Femur (tissue), 1 donor: ENCODE measurements at places on chromosomes 11 and 22.

- peak; percentile 36 for DNase-seq
Observed at GRCh38 chr11:113690619-113691569, 15.2 kb downstream of the TMPRSS5 start.

DNA sequence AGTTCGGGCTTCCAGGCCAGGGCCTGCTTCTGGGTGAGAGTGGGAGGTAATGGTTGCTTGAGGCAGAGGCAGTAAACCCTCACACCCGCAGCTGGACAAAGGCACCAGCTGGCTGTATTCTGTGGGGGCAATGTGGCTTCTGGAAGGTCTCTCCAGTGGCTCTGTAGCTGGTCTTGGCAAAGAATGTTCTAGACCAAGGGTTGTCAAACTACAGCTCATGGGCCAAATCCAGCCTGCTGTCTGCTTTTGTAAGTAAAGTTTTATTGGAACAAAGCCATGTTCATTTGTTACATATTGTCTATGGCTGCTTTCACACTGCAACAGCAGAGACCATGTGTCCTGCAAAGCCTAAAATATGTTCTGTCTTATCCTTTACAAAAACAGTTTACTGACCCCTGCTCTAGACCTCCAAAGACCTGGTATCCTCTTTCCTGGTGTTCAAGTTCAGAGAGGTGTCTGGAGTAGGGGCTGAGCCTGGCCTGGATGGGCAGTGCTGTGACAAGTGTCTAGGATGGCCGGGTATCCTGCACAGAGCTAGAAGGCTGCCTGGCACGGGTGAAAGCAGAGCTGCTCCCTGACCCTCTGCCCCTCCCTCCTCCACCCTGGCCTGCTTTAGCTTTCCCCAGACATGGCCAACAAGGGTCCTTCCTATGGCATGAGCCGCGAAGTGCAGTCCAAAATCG is 3.4 kb downstream of the TAGLN start:
- DNase-seq, result no peak

- DNase-seq, result peak; percentile 58
Observed at GRCh38 chr11:44140372-44140771, 44.9 kb downstream of the EXT2 start.

DNA sequence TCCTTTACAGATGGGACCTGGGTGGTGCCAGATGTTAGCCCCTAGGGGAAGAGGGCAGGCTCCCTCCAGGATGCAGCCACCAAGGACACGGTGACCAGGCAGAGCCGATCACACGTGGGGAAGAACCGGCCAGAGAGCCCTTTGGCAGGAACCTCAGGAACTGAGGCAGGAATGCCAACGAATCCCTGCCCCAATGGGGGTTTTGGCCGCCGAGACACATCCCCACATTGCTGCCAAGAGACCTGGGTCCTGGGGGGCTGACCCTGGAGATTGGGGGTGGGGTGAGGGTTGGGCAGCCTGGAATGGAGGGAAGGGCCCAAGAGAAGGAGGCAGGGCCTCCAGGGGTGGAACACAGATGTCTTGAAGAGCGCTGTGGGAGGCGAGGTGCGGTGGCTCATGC is 28.7 kb upstream of the LMO1 start:
- DNase-seq, result no peak

DNA sequence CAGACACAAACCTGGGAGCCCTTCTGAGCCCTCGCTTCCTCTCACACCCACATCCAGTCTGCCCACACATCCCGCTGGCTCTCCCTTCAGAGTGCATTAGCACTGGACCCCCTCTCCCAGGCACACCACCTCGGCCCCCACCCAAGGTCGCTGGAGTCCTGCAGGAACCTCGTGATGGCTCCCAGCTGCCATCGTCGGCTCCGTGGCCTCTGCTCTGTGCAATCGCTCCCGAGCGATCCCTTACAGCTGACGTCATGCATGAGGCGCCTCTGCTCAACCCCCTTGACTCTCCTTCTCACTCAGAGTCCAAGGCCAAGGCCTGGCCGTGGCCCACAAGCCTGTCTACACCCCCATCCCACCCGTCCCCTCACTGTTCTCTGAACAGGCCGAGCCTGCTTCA is 183.9 kb downstream of the EFCAB6 start:
- DNase-seq, result no peak

DNA sequence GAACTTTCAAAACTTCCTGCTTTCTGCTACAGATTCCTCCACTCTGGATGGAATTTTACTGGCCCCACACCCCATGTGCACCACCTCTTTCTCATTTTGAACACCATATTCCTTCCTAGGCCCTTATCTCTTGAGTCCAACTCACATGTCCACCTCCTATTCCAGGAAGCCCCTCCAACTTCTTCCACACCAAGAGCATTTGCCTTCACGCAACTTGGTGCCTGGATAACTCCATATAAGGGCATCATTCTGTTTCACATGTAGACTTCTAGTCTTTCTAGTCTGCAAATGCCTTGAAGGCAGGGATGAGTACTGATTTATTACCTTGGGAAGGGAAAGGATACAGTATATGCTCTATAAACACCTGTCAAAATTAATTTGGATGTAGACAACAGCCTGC is 17.5 kb downstream of the GAB2 start:
- no peak for DNase-seq

DNA sequence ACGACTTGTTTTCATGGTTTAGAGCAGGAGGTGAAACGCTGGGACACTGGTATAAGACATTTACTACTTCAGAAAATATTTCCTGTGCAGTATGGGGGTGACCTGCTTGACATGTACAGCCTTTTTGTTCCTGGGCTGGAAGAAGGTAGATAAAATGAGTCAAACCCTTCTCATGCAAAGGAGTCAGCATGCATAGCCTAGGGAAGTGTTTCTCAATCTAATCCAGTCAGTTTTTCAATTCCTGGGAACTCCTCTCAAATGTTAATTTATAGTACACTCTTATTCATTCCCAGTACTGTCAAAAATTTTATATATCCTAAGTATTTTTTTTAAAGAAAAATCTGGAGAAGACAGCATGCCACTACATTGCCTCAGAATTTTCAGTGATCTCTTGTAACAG is 154.7 kb upstream of the GUCY1A2 start:
- no peak for DNase-seq

- no peak for DNase-seq
Observed at GRCh38 chr11:87819151-87819550, 356.1 kb downstream of the RAB38 start.

DNA sequence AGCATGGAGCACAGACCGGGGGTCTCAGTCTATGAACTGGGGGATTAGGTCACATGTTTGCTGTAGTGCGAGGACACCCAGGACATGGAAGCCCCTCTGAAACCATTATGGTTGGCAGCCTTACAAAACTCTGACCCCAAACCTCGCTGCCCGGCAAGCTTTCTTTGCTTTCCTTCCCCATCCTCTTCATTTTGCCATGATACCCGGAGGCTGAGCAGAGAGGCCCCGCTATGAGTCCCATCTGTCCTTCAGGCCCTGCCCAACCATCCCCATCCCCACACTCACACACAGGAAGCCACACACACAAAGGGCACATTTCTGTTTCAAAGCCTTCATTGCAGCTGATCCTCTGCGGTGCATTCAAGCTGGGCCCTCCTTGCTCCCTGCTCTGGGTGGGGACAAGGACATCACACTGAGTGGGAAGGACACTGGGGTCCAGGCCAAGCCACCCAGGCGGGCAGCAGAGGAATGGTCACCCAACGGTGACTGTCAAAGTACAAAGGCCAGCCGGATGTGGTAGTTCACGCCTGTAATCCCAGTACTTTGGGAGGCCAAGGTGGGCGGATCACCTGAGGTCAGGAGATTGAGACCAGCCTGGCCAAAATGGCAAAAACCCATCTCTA is 176.5 kb downstream of the CTTN start:
- no peak for DNase-seq

DNA sequence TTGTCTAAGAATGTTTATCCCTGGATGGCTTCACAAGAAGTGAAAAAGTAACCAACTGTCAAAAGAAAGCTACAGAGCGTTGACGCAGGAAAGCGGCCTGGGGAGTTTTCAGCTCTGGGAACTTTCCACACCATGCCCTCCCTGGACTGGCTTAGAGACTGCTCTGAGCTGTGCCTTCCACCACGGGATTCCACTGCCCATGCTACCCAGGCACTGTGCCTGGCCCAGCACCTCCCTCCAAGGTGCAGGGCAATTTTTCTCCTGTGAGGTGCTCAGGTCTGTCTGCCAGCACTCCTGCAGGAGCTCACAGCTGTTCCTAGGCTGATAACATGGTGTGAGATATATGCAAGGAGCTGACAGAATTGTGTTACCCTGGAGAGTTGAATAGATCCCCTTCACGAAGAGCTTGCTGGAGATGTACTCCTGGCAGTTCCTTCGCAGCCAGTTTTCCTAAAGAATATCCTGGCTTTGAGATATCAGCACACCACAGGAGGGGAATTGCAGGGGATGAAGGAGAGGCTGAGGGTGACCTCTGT is 258.3 kb upstream of the B3GAT1 start:
- DNase-seq, result no peak

DNA sequence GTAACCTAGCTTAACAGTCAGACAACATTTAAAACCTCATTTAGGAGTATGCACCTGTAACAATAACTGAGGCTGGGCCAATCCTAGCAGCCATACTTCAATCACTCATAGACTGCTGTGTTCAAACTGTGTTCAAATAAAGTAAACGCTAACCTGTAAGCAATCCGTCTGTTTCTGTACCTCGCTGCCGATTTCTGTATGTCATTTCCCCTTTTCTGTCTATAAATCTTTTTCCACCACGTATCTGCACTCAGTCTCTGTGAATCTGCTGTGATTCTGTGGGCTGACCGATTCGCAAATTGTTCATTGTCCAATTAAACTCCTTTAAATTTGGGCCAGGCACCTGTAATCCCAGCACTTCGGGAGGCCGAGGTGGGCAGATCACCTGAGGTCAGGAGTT is 12.3 kb downstream of the APOBEC3H start:
- no peak for DNase-seq

GRCh38 chr11:86438685-86439084 is 64.0 kb downstream of the CCDC81 start:
- DNase-seq, result no peak
